ENCODE measurements at places on chromosomes 3 and 15. TPM values are rescaled to one million over a fixed set of nuclear protein-coding genes. Genes with fewer than 3 reads are reported as not detected.
A peak's percentile ranks its signal among the peaks of the same experiment; 100 is the strongest.

DNA sequence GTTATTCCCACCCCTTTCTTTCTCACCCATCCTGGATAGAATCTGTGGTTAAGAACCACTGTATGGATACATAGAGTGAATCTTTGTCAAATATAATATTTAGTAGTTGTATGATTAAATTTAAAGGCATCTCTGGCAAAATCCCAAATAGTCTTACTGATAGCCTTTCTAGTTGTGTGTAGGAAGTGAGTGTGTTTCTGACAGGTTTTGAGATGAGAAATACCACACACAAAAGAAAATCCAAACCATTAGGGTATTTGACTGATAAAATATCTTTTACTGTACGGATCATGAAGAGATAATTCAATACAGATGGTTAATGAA lies 44.7 kb upstream of the PLCL2 start:
- DNase-seq = no peak
- H3K27ac ChIP-seq = no peak overlapping the region
- peaks cover 10% of the 10 kb centered on the region for H3K27me3 ChIP-seq
- H3K4me3 ChIP-seq = no peak overlapping the region

DNA sequence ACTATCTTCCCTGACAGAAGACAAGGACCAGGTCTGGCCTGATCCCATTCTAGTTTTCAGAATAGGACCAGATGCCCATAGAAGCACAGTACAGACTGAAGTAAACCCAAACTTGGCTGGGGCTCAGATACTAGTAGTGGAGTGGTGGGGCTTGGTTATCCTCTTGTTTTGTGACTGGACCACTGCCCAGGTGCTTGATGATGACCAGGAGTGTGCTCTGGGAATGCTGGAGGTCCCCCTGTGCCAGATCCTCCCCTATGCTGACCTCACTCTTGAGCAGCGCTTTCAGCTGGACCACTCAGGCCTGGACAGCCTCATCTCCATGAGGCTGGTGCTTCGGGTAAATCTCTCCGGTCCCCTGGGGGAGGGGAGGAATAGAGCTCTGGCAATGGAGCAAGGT lies 36.3 kb downstream of the ESYT3 start:
- H3K27me3 ChIP-seq = peaks cover 1% of the 10 kb centered on the region
- no peak overlapping the region for H3K4me3 ChIP-seq
- no peak overlapping the region for H3K27ac ChIP-seq
- no peaks in the 10 kb centered on the region for H3K4me1 ChIP-seq
- no peaks in the 10 kb centered on the region for H3K36me3 ChIP-seq
- no peak for DNase-seq

GRCh38 chr3:66839508-66839907 lies 158.6 kb upstream of the KBTBD8 start:
- no peak overlapping the region for H3K27ac ChIP-seq
- H3K4me1 ChIP-seq = no peaks in the 10 kb centered on the region
- peaks cover 8% of the 10 kb centered on the region for H3K27me3 ChIP-seq

DNA sequence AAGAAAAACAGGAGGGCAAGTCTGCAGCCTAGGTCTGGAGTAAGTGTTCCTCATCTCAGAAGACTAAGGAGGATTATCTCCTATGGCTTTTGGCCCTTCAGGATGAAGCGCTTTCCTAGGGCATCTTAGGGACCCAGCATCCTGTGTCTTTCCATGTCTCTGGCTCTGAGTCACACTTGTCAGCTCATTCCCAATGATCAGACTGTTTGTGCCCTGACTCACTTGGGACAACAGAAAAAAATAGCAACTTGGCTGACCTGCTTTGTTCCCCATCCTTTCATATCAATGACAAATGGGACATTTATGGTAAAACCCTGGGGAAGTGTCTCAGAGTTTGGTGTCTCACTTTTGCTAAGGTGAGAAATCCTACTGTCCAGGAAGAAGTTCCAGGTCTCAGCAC lies 76.2 kb upstream of the OXTR start:
- no peaks in the 10 kb centered on the region for H3K27me3 ChIP-seq
- peaks cover 1% of the 10 kb centered on the region for H3K36me3 ChIP-seq
- no peak for DNase-seq
- H3K27ac ChIP-seq = peak overlapping the region; percentile 46
- H3K4me1 ChIP-seq = peaks cover 50% of the 10 kb centered on the region
- H3K4me3 ChIP-seq = no peak overlapping the region

- no peak overlapping the region for H3K4me3 ChIP-seq
- no peaks in the 10 kb centered on the region for H3K36me3 ChIP-seq
- H3K4me1 ChIP-seq = peaks cover 4% of the 10 kb centered on the region
- H3K27ac ChIP-seq = no peak overlapping the region
- peaks cover 5% of the 10 kb centered on the region for H3K27me3 ChIP-seq
Measured at GRCh38 chr15:42150219-42150970, 6.0 kb downstream of the PLA2G4F start.

GRCh38 chr15:81229586-81229985 lies 32.9 kb downstream of the IL16 start:
- no peak for DNase-seq
- no peaks in the 10 kb centered on the region for H3K4me1 ChIP-seq
- no peak overlapping the region for H3K4me3 ChIP-seq
- no peak overlapping the region for H3K27ac ChIP-seq
- H3K27me3 ChIP-seq = peaks cover 10% of the 10 kb centered on the region

GRCh38 chr3:140359233-140359995 lies 318.4 kb upstream of the TRIM42 start:
- H3K27me3 ChIP-seq = no peaks in the 10 kb centered on the region
- peaks cover 1% of the 10 kb centered on the region for H3K36me3 ChIP-seq
- no peak for DNase-seq
- H3K4me3 ChIP-seq = no peak overlapping the region
- H3K4me1 ChIP-seq = no peaks in the 10 kb centered on the region

GRCh38 chr15:70164910-70165715 lies 67.4 kb upstream of the TLE3 start:
- peak; percentile 40 for DNase-seq
- H3K4me1 ChIP-seq = peaks cover 29% of the 10 kb centered on the region
- peaks cover 4% of the 10 kb centered on the region for H3K27me3 ChIP-seq
- no peaks in the 10 kb centered on the region for H3K36me3 ChIP-seq
- peak overlapping the region; percentile 54 for H3K27ac ChIP-seq

DNA sequence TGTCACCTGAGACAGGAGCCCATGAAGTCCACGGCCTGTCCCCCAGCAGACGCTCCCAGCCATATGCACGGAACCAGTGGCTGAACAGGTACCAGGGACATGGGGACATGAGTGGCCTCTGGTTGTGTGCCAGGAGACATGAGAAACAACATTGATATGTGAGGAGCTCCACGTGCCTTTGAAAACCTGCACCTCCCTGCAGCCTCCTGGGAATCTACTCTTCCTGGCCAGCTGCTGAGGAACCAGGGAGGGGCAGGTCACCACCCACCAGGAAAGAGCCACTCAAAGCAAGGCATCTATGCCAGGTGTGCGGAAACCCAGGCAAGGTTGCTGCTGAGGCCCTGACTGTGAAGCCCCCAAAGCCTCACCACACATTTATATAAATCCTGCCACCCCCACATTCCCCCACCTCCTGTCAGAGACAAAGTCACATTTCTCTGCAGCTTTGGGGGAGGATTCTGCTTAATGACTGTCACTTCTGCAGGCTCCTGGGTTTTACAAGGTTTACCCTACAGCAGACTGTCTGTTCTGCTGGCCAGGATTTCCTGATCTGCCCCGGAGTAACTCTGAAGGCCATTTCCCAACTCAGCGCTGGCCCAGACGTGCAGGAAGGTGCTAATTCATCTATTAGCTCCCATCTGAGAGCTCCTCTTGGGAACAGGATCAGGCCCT lies 110.8 kb downstream of the ADCY5 start:
- peaks cover 15% of the 10 kb centered on the region for H3K4me1 ChIP-seq
- H3K27ac ChIP-seq = no peak overlapping the region
- peaks cover 28% of the 10 kb centered on the region for H3K27me3 ChIP-seq
- H3K4me3 ChIP-seq = no peak overlapping the region

GRCh38 chr15:72285927-72286516 lies 13.7 kb upstream of the PARP6 start:
- no peaks in the 10 kb centered on the region for H3K4me1 ChIP-seq
- peaks cover 1% of the 10 kb centered on the region for H3K36me3 ChIP-seq
- no peak for DNase-seq

DNA sequence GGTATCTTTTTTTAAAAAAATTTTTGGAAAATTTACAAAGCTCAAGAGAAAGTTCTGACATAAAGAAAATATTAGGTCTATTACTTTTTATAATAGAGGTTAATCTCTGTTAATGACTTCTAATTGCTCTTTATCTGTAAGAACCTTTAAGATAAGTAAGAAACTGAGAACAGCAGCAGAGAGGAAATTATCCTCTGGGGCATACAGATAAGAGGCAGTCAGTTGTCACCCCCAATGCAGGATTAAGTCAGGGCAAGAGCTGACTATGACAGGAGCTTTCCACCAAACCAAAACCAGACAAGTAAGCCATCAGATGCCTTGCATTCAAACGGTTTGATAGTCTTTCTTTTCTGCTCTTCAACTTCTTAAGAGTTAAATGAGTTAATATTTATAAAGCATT lies 149.0 kb downstream of the GSK3B start:
- no peak overlapping the region for H3K4me3 ChIP-seq
- no peak for DNase-seq
- H3K36me3 ChIP-seq = peaks cover 3% of the 10 kb centered on the region
- peaks cover 27% of the 10 kb centered on the region for H3K4me1 ChIP-seq
- no peak overlapping the region for H3K27ac ChIP-seq
- H3K27me3 ChIP-seq = no peaks in the 10 kb centered on the region

DNA sequence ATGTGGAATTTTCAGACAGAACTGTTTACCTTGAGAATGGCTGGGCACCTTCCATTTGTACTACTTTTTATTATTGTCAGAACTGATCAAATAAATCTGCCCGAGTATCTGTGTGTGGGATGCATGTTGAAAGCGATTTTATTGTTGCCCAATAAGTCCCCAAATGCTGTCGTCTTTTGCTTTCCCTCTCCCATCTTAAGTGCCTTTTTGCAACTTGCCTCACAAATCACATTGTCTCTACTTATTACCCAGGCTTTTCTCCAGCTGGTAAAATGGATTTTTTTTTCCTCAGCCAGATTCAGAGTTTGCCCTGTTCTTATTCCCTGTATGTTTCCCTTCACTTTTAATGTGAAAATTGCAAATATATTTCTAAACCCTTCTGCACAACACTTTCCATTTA lies 163.1 kb downstream of the CNTN4 start:
- DNase-seq = no peak
- H3K36me3 ChIP-seq = no peaks in the 10 kb centered on the region
- H3K4me3 ChIP-seq = no peak overlapping the region

DNA sequence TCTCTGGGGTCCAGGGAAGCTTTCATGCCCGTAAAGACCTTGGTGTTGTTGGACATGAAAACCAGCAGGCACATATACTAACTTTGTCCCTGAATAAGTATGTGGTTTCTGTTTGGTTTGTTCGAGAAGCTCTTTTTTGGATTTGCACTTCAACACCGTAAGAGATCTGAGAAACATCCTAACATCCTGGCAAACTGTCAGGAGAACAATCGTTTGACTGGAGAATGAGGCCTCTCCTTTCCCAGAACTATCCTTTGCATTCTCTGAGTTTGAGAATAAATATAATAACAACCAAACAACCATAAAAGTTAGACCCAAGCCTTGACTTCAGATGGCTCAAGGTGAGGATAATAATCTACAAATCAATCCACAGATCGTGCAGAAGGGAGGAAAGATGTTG lies 230.4 kb upstream of the WNT5A start:
- H3K27me3 ChIP-seq = no peaks in the 10 kb centered on the region
- H3K4me1 ChIP-seq = peaks cover 13% of the 10 kb centered on the region

DNA sequence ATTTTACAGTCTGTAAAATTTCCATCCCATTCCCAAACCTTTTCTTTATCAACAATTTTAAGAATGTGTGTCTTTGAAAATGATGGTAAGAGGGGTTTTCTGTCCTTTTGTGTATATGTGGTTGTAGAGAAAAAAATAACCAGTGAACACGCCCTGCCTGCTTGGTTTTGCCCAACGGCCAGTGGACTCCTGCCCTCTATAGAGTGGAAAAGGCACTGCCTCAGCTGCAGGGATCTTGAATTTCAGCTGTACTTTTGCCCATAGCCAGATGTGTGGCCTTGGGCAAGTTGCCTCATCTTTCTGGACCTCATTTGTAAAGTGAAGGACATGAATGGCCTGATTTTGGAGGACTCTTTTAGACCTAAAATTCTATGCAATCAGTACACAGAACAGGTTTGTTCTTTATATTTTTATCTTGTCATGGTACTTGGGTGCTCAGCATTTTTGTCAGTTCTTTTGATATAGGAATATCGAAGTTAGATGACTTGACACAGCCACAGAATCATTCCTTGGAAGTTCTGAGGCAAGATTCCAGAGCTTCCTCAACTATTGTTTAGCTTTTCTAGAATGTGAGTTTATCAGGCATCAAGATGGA lies 81.0 kb downstream of the CLDN11 start:
- H3K4me1 ChIP-seq = no peaks in the 10 kb centered on the region
- DNase-seq = no peak
- no peaks in the 10 kb centered on the region for H3K36me3 ChIP-seq
- no peak overlapping the region for H3K4me3 ChIP-seq
- no peak overlapping the region for H3K27ac ChIP-seq

DNA sequence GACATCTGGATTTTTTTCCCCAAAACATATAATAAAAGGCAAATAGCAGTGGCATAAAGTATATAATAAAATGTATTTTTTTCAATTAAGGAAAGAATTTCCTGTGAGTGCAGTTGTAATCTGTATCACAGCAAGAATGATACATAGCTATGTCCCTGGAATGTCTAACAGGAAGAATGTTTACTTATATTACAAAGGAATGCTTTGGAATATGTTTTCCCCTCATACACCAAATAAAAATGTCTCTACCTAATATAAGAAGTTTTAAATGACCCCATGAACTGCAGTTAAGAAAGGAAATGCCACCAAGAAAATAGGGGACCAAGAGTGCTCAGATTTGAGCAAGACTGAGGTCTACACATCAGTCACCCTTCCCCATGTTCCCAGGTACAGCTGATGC lies 38.0 kb upstream of the ATP11B start:
- H3K4me1 ChIP-seq = peaks cover 35% of the 10 kb centered on the region
- H3K36me3 ChIP-seq = no peaks in the 10 kb centered on the region
- H3K27me3 ChIP-seq = no peaks in the 10 kb centered on the region
- no peak overlapping the region for H3K4me3 ChIP-seq
- DNase-seq = no peak
- peak overlapping the region; percentile 89 for H3K27ac ChIP-seq

- no peaks in the 10 kb centered on the region for H3K27me3 ChIP-seq
- peak overlapping the region; percentile 1 for H3K27ac ChIP-seq
- H3K4me1 ChIP-seq = peaks cover 68% of the 10 kb centered on the region
- no peak for DNase-seq
- no peaks in the 10 kb centered on the region for H3K36me3 ChIP-seq
- H3K4me3 ChIP-seq = no peak overlapping the region
Measured at GRCh38 chr3:71388535-71389120, 194.9 kb downstream of the FOXP1 start.

GRCh38 chr15:59550530-59550929 lies 61.1 kb upstream of the GCNT3 start:
- DNase-seq = no peak
- no peak overlapping the region for H3K27ac ChIP-seq
- peaks cover under 1% of the 10 kb centered on the region for H3K4me1 ChIP-seq

- no peak overlapping the region for H3K4me3 ChIP-seq
- H3K27me3 ChIP-seq = no peaks in the 10 kb centered on the region
- peaks cover 26% of the 10 kb centered on the region for H3K4me1 ChIP-seq
Measured at GRCh38 chr3:105793040-105793439, 75.8 kb downstream of the CBLB start.

The SPINK8 gene
- not detected for total RNA-seq

The XRN1 gene
- total RNA-seq = 33.2 TPM

The B3GNT5 gene
- total RNA-seq = 19.9 TPM

The MKRN2OS gene
- not detected for total RNA-seq

The SPTSSB gene
- total RNA-seq = not detected

The ZNF620 gene
- total RNA-seq = 1.1 TPM

The MEIS2 gene
- total RNA-seq = 28.3 TPM

The PPP1R14D gene
- total RNA-seq = not detected
